AG04449 (cell line): ENCODE measurements at places on chromosomes 16 and 17.

DNA sequence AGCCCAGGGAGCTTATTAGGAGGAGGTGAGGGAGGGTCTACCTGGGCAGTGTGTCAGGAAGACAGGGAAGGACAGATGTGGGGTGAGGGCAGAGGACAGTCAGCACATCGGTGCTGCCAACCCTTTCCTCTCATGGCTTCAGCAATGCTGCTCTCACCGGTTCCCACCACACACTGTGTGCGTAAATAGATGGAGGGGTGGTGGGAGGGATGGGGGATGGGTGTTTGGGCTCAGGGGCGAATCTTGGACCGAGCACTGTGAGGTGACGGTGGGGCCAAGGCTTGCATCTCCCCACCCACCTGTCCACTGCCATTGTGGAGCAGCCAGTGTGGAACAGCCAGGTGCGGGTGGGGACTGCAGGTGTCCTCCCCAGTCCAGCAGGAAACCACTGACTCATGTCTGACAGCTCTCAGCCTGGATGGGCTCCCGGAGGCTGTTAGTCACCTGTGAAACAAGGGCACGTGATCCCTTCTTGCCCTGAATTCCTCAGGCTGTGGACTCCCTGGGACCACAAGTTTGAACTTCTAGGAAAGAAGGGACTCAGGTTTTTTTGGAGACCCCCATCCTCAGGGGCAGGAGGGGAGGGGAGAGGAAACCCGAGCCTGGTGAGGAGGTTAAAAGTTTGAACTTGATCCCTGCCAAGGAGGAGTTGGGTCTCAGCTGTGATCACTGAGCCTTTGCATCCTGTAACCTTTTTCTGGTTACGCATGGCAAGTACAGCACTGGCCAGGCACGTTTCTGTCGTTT lies 42.7 kb upstream of the SMPD3 start:
- DNase-seq, result no peak

- DNase-seq, result no peak
These were observed 19.3 kb downstream of the SHMT1 start for GRCh38 chr17:18344021-18344420.

GRCh38 chr17:80866050-80866793 lies 125.4 kb upstream of the CHMP6 start:
- no peak for DNase-seq

DNA sequence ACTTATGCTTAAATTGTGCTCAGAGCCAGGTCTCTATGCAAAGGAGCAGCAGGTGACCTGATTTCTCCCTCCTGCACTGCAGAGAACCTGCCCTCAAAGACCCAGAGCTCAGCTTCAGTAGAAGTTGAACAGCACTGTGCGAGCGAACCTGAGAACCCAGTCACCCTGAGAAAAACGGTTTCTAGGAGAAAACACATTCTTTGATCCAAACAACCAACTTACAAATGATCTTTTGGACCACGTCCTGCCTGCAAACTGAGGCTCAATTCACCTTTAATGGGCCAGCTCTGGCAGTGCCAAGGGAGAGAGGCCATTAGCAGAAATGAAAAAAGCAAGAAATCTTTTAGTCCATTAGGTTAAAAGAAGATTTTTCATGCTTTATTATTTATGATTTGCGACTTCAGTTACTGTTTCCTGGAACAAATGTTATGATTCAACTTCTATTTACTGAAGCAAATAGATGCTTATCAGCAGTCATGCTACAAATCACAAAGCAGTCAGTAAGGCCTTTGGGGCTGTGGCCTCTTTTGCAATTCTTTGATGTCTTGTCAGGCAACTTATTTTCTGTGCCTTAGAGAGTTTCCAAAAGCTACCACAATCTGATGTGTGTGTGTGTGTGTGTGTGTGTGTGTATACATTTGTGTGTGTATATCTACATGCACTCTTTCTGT lies 65.7 kb upstream of the LRRC37A3 start:
- no peak for DNase-seq

- peak; percentile 64 for DNase-seq
These were observed 9.3 kb downstream of the ADORA2B start for GRCh38 chr17:15954222-15954621.

DNA sequence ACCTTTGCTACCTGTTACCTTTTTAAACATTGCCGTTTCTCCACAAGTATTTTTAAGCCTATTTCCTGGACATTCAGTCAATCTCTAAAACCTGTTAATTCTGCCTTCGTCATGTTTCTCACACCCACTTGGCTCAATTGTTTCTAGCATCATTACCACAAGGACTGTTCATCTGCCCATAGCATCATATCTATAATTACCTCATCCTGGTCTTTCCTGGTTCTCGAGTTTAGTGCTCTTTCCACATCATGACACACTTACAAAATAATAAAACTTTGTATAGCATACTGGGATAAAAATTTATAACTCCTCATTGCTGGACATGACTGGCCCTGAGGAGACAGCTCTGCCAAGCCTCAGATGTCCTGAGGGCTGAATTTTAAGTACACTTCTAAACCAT lies 104.8 kb downstream of the CYB561 start:
- DNase-seq, result no peak

- DNase-seq, result no peak
These were observed 18.8 kb downstream of the ALOX15B start for GRCh38 chr17:8057691-8058114.

- DNase-seq, result no peak
These were observed 26.5 kb downstream of the MAP1LC3B start for GRCh38 chr16:87418644-87419043.

DNA sequence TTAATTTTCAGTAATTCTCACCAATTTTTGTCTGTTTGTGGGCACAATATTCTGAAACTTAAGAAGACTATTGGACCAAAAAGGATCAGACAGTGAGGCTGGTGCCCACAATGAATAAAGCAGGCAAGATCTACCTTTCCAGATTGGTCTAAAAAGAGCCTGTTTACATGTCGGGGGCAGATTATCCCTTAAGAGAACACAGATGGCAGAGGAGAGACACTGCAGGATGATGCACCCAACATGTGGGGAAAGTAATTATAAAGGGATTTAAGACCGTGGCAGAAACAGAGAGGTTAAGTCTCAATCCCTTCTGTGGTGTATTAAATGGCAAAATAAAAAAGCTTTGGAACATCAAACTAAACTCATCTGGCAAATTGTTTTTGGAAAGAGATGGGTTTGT lies 331.8 kb upstream of the CDH11 start:
- DNase-seq, result no peak

GRCh38 chr17:79915850-79916430 lies 76.7 kb upstream of the CBX4 start:
- no peak for DNase-seq

GRCh38 chr16:55421226-55421625 lies 57.8 kb upstream of the MMP2 start:
- no peak for DNase-seq

DNA sequence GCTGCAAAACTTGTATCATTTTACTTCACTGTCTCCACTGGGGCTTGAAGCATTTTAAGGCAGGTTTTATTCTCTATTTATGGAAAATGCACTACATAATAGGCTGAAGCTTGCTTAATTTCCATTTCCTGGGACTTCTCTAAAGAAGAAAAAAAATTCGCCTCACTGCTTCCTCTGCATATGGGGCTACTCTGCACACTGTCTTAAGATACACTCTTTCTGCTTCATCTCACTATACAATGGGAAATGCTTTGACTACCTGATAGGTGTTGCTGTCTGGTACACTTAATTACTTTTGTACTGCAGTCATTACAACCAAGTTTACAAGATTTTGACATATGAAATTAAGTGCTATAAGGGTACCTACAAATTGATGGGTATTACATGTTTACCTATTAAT lies 466.0 kb downstream of the KCNJ18 start:
- no peak for DNase-seq

DNA sequence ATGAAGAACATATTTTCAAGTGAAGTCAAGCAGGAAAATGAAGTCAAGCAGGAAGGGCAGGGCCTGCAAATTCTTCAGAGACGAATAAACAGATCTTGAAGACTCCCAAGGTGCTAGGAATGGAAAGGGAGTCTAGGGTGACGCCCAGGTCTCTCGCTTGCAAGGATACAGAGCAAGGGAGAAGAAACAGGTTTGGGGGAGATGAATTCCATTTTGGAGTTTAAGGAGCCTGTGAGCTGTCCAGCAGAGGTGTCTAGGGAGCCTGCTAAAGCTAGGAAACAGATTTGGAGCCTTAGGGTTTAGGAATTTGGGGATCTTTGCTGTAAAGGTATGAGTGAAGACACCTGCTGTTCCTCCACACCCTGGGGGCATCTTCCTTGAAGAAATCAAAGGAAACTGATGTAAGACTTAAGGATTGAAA lies 2.0 kb upstream of the UNKL start:
- DNase-seq, result no peak

DNA sequence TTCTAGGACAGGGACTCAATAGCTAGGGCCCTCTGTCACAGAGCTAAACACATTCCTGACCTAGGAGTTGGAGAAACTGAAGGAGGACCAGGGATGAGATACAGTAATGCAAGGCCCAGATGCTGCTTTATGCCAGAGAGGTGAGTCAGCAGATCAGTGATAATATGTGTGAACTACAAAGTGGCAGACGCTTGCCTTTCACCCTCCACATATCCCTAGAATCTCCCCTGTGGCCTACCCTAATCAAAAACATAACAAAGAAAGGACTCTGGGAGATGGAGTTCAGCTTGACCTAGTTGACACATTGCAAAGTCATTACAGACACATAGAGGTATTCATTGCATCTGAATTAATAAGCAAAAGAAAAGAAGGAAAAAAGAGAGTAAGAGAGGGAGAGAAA lies 417.6 kb upstream of the DYNLRB2 start:
- DNase-seq, result no peak

- DNase-seq, result peak; percentile 86
These were observed 45.1 kb downstream of the MYH11 start for GRCh38 chr16:15811481-15812400.

DNA sequence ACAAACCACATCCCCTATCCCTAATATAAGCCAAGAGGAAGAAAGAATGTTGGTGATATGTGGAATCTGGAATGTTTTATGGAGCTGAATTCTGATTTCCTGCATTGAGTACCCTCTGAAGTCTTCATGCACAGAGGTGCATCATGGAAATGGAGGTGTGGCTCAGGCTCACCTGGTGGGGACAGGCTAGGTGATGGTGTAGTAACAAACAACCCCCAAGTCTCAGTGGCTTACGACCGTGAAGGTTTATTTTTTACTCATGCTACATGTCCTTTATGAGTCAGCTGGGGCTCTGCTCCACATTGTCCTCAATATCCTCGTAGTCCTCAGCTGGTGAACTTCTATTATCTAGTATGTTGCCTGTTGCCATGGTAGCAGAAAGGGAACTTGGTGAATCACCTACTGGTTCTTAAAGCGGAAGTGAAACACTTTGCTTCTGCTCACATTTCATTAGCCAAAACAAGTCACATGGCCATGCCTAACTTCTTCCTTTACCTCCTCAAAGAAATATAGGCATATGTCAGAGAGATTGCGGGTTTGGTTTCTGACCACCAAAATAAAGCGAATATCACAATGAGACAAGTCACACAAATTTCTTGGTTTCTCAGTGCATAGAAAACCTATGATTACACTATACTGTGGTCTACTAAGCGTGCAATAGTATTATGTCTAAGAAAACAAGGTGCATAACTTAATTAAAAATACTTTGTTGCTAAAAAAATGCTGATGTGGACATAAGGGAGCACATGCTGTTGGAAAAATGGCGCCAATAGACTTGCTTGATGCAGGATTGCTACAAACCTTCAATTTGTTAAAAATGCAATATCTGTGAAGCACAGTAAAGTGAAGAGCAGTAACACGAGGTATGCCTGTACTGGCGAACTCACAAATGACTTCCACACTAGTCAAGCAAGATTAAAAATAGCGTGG lies at the start of gene PMFBP1:
PMFBP1 (minus strand) TSS at position 51 of the 930 bp plus-strand sequence. CDS start 947 bp downstream, outside the sequence.
- peak; percentile 21 for DNase-seq
